ENCODE measurements at places on chromosomes 7 and 10.

- no peak for DNase-seq
These were observed 530.1 kb upstream of the FOXK1 start for GRCh38 chr7:4151926-4152549.

DNA sequence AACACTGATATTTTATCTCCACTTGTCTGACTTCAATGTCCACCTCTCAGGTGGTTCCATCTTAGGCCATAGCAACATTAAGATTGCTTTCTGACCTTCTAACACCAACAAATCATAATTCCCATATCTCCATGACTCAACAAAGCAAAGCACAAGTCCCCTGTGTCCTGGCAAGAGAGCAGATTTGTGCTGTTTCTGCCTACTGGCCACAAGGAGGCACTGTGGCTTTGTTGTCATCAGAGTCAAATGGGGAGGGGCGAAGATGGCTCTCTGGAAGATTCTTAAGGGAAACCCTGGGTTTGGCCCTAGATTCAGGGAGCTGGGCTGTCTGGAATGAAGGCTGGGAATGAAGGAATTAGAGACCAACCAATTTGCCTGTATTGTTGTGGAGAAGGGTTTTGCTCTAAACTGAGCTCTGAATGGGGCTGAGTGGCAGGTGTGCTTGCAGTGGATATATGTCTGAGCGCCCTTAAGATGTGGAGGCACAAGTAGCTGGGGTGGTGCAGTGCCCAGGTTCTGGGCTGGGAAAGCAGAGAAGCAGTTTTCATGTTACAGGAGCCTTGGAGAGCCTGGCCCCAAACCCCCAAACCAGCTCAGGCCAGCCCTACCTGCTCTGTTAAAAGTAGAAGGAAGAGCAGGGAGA, 154.8 kb upstream of the PRSS58 start:
- DNase-seq, result no peak

- DNase-seq, result no peak
These were observed 304.4 kb upstream of the C7orf33 start for GRCh38 chr7:148286150-148286549.

DNA sequence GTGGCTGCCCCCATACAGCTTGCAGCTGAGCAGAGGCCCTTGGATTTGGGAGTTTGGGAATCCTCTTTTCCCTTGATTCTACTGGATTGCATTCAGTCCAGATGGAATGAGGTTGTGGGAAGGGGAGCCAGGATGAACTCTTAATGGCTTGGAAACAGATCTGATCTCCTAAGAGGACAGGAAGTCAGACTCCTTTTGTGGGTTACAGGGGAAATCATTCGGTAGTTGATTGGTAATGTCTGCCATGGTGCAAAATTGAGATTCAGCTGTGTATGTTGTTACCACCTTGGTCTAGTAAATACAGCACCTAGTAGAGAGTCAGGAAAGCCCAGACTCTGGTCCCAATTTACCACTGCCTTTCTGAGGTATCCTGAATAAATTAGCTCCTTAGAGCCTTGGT, 144.2 kb upstream of the TNRC18 start:
- no peak for DNase-seq

DNA sequence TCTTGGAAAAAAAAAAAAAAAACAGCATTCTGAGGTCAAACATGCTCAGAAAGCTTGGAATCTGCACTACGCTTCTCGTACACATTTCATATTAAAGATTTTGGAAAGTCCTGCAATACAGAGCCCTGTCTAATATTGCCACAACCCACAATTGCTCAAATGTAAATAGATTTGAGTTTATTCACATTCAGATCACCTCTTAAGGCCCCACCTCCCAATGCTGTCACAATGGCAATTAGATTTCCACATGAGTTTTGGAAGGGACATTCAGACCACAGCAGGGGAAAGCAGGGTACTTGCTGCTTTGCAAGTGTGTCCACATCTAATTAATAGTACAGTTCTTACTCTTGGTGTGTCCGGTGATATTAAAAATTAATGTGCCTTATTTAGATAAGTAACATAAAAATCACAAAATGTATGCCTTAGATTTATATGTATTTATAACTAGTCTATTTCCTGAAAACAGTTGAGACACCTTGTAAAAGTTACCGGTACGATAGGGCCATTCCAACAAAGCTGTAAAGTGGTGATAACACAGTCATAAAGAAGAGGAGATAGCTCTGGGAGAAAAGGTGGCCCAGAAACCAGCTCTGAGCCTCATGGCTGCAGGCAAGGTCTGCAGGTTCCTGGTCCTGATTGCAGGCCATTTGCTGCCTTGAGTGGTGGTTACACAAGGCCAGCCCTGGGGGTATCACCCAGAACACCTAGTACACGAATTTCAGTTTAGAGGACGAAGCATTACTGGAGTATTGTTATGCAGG, 27.9 kb downstream of the EGFR start:
- DNase-seq, result no peak

DNA sequence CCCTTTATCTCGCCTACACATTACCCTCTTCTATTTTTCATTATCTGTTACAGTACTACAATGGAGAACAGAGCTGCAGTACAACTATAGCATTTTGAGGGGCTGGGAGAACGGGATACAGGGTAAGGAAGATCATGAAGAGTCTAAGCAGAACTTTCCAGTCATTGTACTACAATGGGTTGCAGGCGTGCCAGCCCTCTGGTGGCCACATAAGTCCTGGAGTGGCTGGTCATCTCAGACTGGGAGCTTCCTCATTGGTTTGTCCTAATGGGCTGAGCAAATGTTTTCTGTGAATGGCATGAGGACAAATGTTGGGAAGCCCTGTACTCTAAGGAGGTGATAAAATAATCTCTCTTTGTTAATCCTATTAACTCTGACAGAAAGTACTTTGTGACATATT, 33.0 kb downstream of the TMEM106B start:
- DNase-seq, result no peak

DNA sequence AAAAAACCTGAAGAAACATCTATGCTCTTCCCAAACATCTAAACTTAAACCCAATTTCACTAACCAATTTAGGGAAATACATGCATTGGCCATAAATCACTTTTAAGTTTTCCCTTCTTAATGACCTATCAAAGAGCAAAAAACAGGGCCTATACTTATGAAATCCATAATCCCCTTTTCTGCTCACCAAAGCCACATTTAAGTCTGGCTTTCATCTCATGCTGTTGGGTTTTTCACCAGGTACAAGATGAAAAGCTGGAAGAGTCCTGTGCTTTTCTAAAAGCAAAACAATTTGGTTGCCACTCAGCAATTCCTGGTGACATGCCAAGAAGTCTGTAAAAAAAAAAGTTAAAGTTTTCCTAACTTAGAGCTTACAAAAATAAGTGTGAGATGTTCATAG, 92.6 kb downstream of the HPSE2 start:
- DNase-seq, result no peak

GRCh38 chr7:22867003-22867402, 44.4 kb upstream of the TOMM7 start:
- no peak for DNase-seq

DNA sequence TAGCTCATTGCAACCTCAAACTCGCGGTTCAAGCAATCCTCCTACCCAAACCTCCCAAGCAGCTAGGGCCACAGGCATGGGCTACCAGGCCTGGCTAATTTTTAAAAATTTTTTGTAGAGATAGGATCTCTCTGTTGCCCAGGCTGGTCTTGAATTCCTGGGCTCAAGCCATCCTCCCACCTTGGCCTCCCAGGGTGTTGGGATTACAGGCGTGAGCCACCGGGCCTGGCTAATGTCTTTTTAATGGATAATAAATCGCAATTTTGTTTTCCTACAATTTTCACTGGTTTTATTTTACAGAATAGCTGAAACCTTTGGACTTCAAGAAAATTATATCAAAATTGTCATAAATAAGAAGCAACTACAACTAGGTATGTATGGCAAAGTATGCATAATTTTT, 10.9 kb downstream of the NUB1 start:
- no peak for DNase-seq

GRCh38 chr10:47144525-47144924, 155.5 kb upstream of the GDF10 start:
- DNase-seq, result no peak

- no peak for DNase-seq
These were observed 131.3 kb downstream of the UBE2H start for GRCh38 chr7:129821476-129821875.

GRCh38 chr7:129417073-129417472, 17.2 kb upstream of the STRIP2 start:
- DNase-seq, result no peak

- DNase-seq, result no peak
These were observed 301.0 kb downstream of the SORCS1 start for GRCh38 chr10:106863549-106863948.

GRCh38 chr10:3770611-3771110, 14.3 kb downstream of the KLF6 start:
- no peak for DNase-seq

GRCh38 chr7:137324796-137325696, 18.5 kb downstream of the PTN start:
- DNase-seq, result no peak

- DNase-seq, result no peak
These were observed 172.8 kb downstream of the TAX1BP1 start for GRCh38 chr7:27912751-27913150.

DNA sequence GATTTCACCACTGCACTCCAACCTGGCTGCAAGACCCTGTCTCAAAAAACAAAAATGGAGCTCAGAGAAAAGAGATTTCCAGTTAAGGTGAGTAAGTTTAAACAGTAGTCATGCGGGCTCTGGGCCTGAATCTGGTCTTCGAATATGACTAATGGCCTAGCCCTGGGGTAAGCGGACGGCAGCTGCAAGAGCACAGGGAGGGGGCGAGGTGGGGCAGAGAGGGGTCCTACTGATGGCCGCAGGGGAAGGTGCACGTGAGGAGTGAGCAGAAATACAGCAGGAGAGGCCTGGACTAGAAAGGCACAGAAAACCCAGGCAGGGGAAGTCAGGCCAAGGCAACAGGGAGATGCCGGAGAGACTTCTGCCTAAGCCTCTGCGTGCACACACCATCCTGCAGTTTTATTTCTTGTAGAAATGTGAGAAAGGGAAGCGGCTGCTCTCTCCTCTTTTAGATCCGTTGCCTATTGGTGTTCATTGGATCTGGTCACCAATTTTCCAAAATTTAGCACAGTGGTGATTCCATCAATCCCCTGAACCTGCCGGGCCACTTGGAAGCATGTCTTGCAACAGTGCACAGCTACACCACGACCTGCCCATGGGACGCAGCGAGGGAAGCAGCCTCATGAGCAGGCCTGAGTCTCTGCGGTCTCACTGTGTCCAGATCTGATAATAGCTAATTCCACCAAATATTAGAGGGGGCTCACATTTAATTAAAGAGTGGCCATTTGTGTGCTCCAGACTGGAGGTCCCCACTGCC, 139.0 kb downstream of the PAXIP1 start:
- no peak for DNase-seq

DNA sequence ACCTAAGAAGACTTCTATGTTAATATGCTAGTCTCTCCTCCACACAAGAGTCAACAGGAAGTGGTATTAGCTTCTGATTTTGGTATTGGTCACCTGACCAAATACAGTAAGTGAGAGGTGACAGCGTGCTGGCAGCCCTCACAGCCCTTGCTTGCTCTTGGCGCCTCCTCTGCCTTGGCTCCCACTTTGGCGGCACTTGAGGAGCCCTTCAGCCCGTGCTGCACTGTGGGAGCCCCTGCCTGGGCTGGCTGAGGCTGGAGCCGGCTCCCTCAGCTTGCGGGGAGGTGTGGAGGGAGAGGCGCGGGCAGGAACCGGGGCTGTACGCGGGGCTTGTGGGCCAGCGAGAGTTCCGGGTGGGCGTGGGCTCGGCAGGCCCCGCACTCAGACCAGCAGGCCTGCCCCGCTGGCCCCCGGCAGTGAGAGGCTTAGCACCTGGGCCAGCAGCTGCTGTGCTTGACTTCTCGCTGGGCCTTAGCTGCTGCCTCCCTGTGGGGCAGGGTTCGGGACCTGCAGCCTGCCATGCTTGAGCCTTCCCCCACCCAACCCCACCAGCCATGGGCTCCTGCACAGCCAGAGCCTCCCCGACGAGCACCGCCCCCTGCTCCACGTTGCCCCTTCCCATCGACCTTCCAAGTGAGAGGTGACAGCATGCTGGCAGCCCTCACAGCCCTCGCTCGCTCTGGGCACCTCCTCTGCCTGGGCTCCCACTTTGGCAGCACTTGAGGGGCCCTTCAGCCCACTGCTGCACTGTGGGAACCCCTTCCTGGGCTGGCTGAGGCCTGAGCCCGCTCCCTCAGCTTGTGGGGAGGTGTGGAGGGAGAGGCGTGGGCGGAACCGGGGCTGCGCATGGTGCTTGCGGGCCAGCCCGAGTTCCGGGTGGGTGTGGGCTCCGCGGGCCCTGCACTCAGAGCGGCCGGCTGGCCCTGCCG, 4.2 kb upstream of the ACSL5 start:
- no peak for DNase-seq

DNA sequence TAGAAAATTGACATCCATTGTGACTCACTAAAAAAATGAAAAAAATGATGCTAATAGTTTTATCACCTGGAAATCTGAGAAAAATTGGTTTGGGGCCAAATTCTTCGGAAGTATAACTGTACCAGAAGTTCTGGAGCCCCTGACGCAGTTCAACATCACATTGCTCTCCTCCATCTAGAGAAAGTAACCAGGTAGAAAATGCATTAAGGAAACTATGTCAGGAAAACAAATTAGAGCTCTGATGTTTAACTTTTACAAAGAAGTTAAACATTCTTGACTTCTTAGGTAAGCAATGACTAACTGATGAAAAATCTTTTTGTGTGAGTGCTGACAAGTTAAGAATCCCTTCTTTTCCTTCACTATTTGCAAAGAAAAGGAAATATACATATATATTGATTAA, 61.1 kb upstream of the TMEM196 start:
- DNase-seq, result no peak

GRCh38 chr7:7739204-7740036, 21.0 kb upstream of the RPA3 start:
- no peak for DNase-seq

DNA sequence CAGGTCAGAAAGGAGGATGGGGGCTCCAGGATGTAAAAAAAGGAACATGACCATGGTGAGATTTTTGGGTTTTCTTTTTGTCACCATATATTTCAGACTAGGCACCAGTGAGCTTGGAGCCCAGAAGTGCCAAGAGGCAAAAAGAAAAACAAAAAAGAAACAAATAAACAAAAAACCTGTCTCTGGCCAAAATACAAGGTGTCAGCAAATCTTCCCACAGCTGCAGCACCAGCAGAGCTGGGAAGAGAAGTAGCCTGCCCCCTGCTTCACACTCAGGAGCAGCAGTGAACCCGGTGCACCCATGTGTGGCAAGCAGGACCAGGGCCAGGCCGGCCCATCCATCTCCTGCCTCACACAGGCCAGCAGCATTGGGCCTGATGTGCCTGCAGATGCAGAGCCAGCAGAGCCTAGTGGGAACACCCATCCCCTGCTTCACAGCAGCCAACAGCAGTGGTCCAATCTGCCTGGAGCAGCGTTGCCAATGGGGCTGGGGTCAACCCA, 34.7 kb upstream of the C10orf71 start:
- DNase-seq, result no peak

All from D721Med (cell line).